ENCODE measurements at places on chromosomes 6 and 20.

GRCh38 chr20:24608926-24609667, 139.7 kb downstream of the SYNDIG1 start:
- no peak for DNase-seq

DNA sequence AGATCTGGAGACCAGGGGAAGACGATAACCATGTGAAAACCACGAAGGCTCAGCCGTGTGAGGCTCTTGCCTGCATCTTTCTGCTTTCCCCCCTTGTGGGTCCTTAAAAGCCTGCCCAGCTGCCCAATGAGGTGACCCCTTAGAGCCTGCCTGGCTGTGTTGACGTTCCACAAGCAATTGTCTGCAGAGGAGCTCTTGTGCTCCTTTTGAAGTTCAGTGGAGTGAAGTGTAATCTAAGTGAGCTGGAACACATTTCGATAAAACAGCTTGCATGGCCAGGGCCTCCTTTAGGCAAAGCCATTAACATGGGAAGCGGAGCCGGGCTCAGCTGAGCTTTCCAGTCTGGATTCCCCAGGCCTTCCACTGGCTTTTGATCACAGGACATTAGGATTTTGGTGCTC, 27.3 kb upstream of the TCP11 start:
- no peak for DNase-seq

- DNase-seq = no peak
These were observed 133.3 kb downstream of the TFAP2C start for GRCh38 chr20:56762401-56762800.

GRCh38 chr20:50145566-50145965, 8.0 kb downstream of the PEDS1 start:
- no peak for DNase-seq

DNA sequence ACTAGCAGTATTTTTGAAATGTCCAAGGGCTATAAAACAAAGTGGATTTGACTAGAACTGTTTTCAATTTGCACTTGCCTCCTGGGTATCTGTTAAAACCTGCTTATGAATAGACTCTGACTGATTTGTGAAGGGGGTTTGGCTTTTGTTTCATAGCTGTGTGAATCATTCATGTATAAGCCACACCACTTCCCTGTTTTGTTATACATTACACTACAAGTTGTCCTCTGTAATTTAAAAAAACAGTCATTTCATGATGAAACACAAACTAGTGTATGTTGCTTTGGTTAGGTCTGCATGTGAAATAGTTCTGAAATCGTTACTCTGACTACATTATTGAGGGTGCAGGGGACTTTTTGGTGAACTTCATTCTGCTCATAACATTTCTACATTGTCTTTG, 121.7 kb downstream of the NKAIN2 start:
- DNase-seq = no peak

DNA sequence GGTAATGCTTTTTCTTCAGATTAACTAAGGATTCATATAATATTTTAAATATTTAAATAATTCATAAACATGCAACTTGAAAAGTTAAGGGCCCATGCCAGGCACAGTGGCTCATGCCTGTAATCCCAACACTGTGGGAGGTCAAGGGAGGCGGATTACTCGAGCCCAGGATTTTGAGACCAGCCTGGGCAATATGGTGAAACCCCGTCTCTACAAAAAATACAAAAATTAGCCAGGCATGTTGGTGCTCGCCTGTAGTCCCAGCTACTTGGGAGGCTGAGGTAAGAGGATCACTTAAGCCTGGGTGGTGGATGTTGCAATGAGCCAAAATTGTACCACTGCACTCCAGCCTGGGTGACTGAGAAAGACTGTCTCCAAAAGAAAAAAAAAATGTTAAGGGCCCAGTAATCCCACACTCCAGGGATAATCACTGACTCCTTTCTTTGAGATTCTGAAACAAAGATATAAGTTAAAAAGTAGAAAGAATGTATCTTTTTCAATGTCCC, 7.9 kb upstream of the RIN2 start:
- DNase-seq = no peak

DNA sequence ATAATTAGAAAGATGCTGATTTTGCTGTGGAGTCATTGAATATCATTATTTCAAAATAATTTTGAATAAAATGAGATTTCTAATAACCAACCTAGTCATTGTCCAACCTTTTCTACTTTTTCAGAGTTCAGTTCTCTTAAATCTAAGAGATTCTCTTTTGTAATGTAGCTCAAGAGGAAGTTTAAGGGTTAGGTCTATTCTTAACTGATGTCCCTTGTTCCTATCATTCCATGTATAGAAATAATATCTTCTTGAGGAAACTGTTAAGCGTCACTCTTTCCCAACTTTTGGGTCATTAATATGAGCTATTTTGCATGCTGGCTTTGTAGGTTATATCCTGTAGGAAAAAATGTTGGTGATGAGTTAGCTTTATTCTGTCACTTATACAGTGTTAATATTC, 27.0 kb downstream of the RNF144B start:
- DNase-seq = no peak

- no peak for DNase-seq
These were observed 40.9 kb downstream of the ALDH8A1 start for GRCh38 chr6:134908906-134909516.

GRCh38 chr6:3193102-3193849, 34.2 kb downstream of the TUBB2B start:
- no peak for DNase-seq

- DNase-seq = no peak
These were observed 265.7 kb downstream of the SOX4 start for GRCh38 chr6:21859193-21859735.

GRCh38 chr20:32479697-32480171, 105.4 kb downstream of the NOL4L start:
- no peak for DNase-seq

GRCh38 chr20:38434301-38434741, 807 bp downstream of the SNHG17 start:
- DNase-seq = no peak

DNA sequence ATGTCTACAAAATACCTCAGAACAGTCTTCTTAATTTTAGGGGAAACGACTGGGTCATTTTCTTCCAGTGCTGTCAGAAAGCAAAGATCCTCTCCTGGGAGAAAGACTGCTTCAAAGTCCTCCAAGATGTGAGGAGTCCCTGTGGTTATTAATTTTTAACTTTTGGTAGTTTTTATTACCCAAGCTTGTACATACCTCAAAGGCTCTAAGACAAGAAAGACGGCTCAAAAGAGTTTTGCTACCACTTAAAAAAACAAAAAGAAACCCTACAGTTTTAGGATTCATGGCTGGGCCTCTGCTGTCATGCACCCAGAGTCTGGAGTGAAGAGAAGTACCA, 56.1 kb upstream of the APCDD1L start:
- no peak for DNase-seq

DNA sequence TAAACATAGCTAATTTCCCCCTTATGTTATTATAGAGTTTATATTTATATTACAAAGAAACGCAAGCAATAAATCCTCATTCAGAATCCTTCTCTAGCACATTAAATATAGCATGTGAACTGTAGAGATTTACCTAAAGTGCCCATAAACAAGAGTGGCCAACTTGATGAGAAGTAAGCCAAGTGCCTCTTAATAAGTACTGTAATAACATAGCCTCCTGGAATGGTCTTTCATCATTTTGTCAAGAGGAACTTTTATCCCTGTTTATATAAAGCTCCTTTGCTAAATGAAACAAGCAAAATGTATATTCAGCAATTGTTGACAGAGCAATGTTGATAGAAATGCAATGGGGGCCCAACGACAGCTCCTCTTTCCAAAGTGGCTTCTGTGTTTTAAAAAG, 195.0 kb downstream of the ARHGAP18 start:
- DNase-seq = no peak

DNA sequence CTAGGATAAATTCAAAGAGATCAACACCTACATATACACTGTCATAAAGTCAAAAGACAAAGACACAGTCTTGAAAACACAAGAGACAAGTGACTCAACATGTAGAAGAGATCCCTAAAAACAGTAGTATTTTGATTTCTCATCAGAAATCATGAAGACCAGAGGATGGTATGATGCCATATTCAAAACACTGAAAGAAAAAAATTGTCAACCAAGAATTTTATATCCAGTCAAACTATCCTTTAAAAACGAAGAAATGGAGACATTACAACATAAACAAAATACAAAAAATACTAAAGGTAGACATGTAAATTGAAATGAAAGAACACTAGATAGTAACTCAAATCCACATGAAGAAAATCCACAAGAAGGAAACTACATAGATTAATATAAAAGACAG, 27.3 kb upstream of the HBS1L start:
- no peak for DNase-seq

- DNase-seq = no peak
These were observed 71.5 kb upstream of the IFNGR1 start for GRCh38 chr6:137290601-137291261.

DNA sequence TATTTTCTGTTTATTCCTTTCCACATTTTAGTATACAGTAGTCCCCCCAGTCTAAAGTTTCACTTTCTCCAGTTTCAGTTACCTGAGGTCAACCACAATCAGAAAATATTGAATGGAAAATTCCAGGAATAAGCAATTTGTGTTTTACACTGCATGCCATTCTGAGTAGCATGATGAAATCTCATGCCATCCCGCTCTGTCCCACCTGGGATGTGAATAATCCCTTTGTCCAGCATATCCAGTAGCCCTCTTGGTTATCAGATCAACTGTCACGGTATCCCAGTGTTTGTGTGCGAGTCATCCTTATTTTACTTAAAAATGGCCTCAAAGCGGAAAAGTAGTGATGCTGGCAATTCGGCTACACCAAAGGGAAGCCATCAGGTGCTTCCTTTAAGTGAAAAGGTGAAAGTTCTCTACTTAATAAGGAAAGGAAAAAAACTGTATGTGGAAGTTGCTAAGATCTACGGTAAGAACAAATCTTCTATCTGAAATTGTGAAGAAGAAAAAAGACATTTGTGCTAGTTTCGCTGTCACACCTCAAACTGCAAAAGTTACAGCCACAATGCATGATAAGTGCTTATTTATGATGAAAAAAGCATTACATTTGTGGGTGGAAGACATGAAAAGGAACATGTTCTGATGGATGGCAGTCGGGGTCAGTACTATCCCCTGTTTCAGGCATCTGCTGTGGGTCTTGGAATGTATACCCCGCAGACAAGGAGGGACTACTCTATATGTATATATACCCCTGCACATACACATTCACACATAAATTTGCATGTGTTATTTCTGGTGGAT, 11.3 kb downstream of the NOX3 start:
- no peak for DNase-seq

- DNase-seq = no peak
These were observed 23.9 kb downstream of the MYH7B start for GRCh38 chr20:34979366-34980153.

GRCh38 chr6:89413006-89413400, 930 bp upstream of the RRAGD start:
- DNase-seq = no peak

DNA sequence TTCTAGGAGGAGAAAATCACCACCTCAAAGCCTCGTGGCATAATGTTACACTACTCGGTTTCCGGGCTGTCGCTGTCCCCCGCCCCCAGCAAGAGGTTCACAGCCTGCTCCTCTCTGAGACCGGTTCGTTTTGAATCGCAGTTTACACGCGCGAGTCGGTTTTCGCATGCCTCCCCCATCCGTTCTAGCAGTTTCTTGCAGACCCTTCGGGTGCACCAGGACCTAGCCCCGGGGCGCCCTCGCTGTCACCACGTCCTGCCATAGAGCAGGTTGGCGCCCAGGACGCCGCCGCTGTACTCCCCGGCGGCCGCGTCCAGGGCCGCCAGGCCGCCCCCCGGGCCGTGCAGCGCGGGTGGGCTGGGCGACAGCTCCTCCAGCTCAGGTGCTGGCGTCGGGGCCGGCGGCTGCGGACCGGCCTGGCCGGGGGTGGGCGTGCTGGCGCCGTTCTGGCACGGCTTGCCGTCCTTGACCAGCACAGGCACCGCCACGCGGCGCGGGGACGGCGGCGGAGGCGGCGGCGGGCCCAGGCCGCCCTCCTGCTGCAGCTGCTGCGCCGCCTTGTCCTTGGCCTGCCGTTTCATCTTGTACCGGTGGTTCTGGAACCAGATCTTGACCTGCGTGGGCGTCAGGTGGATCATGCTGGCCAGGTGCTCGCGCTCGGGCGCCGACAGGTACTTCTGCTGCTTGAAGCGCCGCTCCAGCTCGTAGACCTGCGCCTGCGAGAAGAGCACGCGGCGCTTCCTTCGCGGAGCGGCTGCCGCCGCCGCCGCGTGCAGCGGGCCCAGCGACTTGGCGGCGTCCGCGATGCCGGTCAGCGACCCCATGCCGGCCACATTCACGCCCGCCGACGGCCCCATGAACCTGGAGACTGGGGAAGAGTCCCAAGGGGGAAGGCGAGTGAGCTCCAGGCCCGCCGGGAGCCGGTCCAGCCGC, 1.4 kb downstream of the NKX2-4 start:
- DNase-seq = no peak

GRCh38 chr6:14129575-14129974, 12.0 kb downstream of the CD83 start:
- no peak for DNase-seq

DNA sequence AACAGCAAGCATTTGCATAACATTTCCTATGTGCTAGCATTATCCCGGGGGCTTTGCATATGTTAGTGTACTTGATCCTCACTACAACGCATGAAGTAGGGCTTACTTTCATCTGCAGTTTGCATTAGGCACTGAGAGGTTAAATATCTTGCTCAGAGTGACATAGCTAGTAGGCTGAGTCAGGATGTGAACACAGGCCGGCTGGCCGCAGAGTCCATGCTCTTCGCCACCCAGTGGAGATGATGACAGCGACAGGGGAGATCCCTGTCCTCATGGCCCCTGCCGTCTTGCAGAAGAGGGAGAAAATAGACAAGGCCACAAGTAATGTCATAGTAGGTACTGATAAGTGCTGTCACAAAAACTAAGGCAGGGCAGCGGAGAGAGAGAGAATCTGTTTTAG, 46.9 kb downstream of the LYRM4 start:
- DNase-seq = no peak

GRCh38 chr6:34912715-34913464, 23.8 kb downstream of the ANKS1A start:
- no peak for DNase-seq

GRCh38 chr6:492816-493414, 101.4 kb downstream of the IRF4 start:
- no peak for DNase-seq

- no peak for DNase-seq
These were observed 86.1 kb upstream of the STMND1 start for GRCh38 chr6:17015551-17016381.

Data from ascending aorta (tissue), 2 donors.